ENCODE measurements at places on chromosomes 12 and 14.

DNA sequence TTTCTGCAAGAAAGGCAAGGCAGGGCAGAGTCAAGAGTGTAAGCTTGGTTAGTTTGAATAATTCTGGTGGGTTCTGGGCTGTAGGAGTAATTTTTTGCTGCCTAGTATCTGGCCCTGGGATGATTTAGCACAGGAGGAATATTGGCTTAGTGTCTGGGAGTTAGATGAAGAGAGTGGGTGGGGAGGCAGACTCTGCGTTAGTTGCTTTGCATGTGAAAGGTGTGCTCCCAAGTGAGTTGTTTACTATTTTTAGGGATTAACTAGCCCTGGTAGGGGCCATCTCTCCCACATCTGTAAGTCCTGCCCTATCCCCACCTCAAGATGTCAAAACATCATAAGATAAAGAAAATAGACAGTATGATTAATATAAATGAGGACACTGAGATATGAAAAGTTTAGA lies 249.7 kb downstream of the LRIG3 start:
- no peak for DNase-seq

DNA sequence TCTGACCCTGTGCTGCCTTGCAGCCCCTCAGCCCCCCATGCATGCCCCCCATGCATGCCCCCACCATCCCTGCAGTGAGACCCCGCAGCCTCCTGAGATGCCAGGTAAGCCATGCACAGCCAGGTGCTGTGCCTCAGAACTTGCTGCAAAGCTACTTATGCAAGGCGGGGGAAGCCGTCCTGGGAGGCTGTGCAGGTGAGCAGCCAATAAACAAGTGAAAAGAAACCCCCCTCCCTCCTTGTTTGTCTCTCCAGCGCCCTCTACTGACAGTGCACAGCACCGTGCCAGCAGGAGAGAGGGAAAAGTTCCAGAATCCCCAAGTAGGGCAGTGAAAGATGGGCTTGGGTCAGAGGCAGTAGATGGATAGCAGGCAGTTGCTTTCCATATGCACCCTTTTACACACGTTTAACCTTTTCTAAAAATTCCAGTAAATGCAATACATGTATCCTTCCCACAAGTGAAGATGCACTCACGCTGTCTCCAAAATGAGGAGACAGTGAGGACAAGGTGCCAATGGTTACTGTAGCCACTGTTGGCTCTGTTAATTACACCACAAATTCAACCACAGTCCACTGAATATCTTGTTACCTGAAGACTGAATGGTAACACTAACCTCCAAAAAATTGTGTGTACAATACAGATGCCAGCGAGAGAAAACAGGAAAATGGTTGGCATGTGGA lies 18.0 kb downstream of the TNFAIP2 start:
- DNase-seq: peak; percentile 49

DNA sequence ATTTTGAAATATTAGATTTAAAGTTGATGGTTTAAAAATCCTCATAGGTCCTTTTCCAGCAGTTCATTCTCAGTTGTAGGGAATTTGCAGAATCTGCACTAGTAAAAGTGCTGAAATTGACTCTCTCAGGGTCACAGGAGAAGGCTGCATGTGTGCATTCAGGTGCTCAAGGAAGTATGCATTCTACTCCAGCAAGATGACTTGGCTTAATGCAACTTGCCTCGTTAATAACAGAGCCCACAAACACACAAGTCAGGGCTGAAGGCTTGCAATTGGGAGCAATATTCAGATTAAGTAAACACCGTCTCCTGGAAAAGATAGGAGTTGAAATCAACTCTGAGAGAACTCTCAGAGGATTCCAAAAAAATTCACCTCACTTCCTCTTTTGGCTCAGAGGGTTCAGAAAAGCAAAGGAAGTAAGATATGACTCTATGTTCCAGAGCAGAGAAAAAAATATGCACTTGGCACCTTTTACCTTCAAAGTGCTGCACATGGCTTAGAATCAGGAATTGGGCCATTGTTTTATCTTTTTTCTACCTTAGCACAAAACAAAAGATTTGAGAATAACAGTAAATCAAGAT lies 406.3 kb upstream of the DCN start:
- no peak for DNase-seq

DNA sequence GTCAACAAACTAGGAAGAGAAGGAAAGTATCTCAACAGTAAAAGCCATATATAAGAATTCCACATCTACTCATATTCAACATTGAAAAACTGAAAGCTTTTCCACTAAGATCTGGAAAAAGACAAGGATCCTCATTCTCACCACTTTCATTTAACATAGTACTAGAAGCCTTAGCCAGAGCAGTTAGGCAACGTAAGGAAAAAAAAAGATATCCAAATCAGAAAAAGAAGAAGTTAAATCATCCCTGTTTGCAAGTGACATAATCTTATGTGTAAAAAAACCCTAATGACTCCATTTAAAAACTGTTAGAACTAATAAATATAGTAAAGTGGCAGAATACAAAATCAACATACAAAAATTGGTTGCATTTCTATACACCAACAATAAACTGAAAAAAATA lies 426.2 kb downstream of the BCAT1 start:
- no peak for DNase-seq

DNA sequence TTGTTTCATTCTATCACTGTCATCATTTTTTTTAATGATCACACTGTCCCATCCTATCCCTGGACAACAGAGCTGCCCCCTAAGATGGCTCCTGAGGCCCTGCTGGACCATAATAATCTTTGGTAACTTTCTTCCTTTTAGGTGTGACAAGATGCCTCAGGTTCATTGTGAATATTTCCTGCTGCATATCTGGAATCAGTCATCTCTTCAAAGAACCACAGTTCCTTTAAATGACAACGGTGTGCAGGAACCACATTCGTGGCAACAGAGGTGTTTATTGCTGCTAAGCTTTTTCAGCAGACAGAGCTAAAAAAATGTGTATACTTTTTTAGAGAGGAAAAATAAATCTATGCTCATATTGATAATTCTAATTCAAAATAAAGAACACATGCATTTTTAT lies 312.9 kb downstream of the MED13L start:
- no peak for DNase-seq

DNA sequence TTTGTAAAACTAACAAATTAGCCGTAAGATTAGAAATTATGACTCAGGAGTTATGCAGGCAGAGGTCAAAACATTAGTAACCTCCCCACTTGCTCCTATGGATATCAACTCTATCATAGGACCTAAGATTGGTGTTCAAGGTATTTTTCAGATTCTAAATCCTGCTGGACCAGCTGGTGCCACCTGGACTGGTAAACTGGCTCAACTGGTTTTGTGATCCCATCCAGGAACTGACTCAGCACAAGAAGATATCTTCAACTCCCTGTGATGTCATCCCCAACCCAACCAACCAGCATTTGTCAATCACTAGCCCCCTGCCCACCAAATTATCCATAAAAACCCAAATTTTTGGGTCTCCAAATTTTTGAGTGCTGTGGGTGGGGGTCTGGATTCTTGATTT lies 98.1 kb upstream of the OR4E1 start:
- DNase-seq: no peak

- no peak for DNase-seq
Measured at GRCh38 chr14:88911809-88912208, 87.4 kb downstream of the TTC8 start.

GRCh38 chr14:54728700-54729527 lies 162.0 kb downstream of the SAMD4A start:
- DNase-seq: no peak

- DNase-seq: no peak
Measured at GRCh38 chr12:25102402-25102801, 92.6 kb downstream of the DNAI7 start.

GRCh38 chr14:105748204-105748578 lies 221.8 kb downstream of the TMEM121 start:
- no peak for DNase-seq

DNA sequence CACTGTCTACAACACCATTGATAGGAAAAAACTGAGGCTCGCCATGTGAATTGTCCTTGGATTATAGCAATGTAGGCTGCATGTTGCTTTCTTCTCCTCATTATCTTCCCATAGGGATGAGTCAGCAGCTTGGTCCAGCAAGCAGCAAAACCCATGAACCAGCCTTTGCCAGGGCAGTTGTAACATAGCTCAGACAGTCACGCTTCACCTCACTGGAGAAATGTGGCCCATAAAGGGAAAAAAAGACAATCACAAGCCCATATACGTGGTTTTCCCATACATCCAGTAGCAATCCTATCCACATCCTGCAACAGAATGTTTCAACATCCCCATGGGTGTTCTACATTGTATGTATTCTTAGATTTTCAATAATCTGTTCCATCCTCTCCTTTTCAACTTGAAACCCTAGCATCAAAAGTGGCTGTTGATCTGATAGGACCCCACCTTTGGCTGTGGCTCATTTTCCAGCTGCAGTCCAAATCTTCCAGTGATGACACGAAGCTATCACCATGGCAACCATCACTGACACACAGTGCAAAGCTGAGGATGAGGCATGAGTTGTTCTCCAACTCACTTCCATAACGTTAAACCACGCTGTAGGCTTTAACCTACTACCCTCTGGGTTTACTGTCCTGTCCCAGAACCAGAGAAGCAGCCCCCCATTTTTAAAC lies 34.0 kb downstream of the GRIN2B start:
- DNase-seq: no peak

GRCh38 chr14:75510547-75510946 lies 11.7 kb upstream of the BATF start:
- DNase-seq: no peak

DNA sequence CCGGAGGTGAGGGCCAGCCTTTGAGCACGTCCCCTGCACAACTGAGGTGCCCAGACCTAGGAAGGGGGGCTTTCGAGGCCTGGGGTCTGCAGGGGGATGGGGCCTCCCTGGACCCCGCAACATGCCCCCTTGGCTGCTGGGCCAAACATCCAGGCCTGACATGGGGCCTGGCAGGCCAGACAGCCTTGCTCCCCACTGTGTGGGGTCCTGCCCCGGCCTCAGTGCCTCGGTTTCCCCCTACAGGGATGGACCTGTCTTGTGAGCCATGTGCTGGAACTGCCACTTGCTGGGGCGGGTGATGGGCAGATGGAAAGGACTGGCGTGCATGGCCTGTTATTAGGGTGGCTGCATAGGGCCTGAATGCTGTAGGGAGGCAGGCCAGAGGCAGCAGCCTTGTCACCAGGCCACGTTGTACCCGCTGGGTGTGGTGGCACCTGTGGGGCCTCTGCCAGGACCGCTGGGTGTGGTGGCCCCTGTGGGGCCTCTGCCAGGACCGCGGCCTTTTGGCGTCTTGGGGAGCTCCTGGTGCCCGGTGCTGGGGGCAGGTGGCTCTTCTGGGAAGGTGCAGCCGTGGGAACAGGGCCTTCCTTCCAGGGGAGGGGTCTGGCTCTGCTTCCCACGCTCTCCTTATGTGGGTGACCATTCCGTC lies 20.4 kb downstream of the ASPG start:
- no peak for DNase-seq

- no peak for DNase-seq
Measured at GRCh38 chr14:44081146-44081545, 425.9 kb downstream of the FSCB start.

GRCh38 chr12:53105256-53105655 lies 2.0 kb downstream of the SOAT2 start:
- no peak for DNase-seq

DNA sequence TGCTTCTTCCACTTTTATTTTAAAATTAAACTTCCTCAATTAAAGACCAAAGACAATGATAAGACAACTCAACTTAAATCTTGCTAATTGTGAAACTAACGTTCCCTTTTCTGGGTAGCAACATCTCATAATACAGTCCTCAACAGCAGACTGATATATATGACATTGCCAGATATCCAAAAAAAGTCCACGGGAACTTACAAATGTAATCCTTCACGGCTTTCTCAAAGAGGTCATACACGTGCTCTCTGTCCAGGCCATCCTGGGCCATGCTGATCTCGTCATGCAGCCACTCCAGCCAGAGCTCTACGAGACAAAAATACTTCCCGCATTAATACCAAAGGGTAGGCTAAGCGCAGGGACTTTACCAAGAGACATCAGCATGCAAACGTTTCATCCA lies 13.3 kb downstream of the SART3 start:
- DNase-seq: no peak

DNA sequence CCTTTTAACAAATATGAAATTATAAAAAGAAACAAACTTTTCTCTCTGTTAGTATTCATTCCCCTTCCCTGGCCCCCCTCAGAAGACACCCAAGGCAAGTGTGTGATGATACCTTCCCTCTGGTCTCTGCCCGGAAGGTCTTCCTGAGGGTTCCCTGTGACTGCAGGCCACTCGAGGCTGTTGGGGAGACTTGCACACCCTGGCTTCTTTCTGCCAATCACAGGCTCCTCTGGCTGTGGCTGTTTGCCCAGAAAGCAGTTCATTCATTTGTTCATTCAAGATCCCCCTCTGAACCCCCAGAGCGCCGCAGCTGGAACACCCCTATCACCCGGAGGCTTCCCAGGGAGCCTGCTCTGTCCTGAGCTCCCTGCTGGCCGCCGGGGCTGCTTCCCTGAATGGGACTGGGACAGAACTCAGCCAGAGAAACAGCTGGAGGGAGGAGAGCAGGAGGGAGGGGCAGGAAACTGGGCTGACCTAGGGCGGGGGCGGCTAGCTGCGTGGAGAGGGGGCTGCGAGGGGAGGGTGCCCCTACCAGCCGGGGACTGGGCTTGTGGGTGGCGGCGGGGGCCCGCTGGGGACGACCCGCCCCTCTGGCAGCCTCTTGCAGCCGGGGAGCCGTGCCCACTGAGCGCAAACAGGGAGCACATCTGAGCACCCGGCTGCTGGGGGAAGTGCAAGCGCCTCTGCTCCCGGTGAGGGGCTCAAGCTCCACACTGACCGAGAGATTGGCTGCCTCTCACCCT lies at the start of gene CMKLR1:
TSS of gene CMKLR1 (minus strand) at position 397 of the 743 bp plus-strand sequence. CDS start 45,720 bp downstream, outside the sequence.
- DNase-seq: no peak

GRCh38 chr14:55073856-55074255 lies 22.4 kb downstream of the MAPK1IP1L start:
- no peak for DNase-seq

- DNase-seq: no peak
Measured at GRCh38 chr14:57660208-57660607, 166.6 kb upstream of the CCDC198 start.

DNA sequence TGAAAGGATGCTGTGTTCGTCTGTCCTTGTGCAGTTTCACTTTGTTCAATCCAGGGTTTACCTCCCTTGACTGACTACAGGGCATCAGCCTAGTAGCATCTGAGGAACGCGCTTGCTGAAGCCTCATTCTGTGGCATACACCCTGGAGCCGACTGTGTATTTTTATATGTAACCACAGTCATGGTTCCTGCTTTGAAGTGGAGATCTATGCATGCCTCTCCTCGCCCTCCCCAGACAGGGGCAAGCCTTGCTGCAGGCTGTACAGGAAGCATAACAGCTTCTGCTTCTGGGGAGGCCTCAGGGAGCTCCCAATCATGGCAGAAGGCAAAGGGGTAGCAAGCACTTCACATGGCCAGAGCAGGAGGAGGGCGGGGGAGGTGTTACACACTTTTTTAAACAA lies 262.1 kb downstream of the BCL11B start:
- DNase-seq: no peak

DNA sequence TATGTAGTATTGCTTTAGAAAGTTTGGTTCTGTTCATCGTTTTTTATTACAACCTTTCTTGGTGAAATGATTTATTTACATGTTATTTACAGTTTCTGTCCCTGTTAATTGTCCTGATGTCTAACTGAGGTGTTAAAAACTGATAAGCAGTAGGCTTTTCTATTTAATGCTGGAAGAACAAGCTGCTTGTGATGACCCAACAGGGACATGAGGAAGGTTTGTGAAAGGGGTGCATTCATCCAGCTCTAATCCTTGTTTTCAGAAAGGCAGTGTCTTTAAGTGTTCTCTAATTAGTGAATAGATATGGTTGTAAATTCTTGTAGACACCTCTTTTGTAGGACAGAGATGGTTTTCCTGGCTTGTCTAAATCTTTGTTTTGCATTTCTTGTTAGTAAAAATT lies 191.4 kb downstream of the FOXA1 start:
- no peak for DNase-seq

All from AML-193 (cell line).